ENCODE measurements at places on chromosomes 12 and 14.

DNA sequence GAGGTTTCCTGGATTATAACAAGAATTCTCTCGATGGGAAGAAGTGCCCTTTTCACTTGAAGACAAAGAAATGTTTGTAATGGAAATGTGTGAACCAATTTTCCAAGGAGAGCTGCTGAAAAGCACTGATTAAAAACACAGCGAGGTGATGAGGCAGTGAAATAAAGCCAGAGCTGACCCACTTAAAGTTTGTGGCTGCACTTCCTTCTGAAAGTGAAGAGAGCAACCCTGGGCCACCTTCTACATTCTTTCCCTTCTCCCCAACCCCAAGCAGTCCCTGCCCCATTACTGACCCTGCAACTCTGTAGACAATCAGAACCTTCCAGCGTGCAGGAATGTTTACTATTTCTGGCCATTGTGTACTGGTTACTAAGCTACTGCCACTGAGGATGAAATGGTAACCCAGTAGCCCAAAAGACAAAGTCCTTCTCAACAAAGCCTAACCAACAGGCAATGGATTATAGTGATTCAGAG, 173.9 kb downstream of the TTC7B start:
- DNase-seq, result no peak

DNA sequence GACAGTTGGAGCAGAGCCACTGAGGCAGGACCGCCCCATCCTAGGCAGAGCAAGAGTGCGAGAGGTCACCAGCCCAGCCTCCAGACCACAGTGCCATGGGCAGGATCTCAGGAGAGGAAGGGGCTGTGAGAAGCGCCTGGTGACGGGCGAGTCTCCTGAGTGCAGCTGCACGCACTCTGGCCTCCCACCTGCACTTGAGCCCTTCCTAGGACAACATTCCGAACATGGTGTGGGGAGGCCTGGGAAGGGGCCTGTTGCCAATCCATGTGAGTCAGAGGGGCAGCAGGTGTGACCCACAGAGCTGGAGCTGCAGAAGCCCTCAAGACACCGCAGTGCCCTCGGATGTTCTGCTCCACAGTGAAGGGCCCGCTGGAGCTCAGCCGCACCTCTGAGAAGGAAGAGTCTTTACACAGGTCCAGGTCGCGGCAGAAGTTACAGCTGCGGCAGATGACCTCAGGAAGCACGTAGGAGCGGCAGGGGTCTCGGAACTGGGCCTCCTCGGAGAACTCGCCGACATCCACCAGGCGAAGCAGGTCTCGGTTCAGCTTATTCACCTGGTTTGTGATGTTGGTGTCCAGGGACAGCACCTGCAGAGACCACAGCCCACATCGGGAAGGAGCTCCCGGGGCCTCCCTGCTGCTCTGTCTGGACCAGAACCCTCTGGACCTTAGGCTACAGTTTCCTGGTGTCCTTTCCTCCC, 7.3 kb downstream of the P2RX2 start:
- DNase-seq, result no peak

DNA sequence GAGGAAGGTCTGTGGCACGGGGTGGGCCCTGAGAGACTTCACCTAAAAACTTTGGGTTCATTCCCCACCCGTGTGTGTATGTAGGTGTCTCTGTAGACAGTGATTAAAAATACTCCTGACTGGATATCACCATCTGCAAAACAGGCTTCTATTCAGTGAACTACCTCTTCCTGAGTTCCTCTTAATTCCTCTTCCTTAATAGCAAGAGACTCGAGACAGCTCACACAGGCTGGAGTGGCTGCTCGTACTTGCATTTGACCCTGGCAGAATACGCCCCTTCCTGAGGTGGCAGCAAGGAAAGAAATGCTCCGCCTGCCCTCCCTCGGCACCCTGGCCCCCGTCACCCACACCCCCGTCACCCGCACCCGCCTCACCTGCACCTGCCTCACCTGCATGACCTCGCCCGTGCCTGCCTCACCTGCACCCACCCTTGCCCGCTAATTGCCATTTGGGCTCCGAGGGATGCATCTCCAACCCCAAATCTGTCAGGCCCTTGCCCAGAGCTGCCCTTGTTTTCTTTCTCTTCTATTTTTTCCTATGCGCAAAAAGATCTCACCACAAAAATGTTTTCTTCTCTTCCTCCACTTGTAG, 90.0 kb downstream of the FBXL14 start:
- DNase-seq, result no peak

- no peak for DNase-seq
Observed at GRCh38 chr14:64673748-64674147, 30.5 kb upstream of the PLEKHG3 start.

GRCh38 chr14:92630367-92630766, 116.8 kb downstream of the RIN3 start:
- no peak for DNase-seq

- no peak for DNase-seq
Observed at GRCh38 chr14:101862177-101862576, 100.7 kb downstream of the PPP2R5C start.

- DNase-seq, result no peak
Observed at GRCh38 chr12:2298556-2299200, 245.9 kb downstream of the CACNA1C start.

- no peak for DNase-seq
Observed at GRCh38 chr14:92789457-92790089, 4.5 kb upstream of the GOLGA5 start.

DNA sequence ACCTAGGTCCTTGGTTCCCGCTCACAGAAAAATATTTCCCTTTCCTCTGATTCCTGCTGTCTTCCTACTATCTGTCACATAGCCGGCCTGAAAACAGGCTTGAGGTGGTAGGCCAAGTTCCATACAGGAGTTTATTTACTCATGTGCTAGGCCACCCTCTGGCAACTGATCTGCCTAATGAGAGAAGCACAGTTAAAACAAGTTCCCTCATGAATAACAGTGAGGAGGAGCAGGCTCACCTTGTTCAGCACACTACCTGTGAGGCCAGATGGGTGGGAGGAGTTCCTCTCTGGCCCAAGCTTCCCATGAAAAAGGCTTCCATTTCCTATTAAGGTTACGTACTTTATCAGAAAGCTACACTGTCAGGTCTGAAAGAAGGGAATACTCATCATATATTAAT, 206.0 kb downstream of the MYRFL start:
- DNase-seq, result no peak

- DNase-seq, result no peak
Observed at GRCh38 chr14:61396279-61396678, 74.9 kb downstream of the PRKCH start.

DNA sequence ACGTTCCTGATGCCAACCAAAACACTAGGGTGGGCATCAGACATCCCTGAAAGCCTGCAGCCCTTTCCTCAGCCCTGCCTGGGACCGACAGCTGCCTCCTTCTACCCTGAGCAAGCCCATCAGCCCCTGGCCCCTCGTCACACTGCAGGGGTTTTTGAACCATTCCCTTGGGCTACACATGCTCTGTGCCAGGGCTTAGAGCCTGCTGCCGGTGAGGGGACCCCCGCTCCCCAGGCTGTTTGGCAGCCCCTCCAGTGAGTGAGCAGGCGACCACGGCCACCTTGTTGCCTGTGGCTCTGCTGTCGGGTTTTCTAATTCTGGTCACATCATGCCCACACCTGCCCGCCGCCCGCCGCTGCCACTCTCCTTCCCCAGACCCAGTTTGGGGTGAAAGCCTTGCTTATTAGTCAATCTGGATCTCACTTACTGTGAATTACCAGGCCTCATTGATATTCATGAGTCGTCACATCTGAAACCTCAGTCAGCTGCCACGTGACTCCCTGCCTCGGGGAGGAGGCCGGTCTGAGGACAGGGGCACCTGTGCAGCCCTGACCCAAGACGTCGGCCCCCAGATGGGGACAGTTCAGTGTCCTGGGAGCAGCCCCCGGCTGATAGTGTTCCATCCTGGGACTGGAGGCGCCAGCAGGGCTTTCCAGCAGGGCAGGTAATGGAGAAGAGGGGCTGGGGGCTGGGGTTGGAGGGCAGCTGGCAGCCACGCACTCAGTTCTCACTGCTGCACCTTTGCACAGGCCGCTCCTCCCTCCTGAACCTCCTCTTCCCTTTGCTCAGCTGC, 163.0 kb downstream of the RBM19 start:
- no peak for DNase-seq
